ENCODE measurements at places on chromosomes 2 and 18.

GRCh38 chr2:33784488-33784887, 185.4 kb upstream of the FAM98A start:
- DNase-seq = no peak

GRCh38 chr2:156918410-156918809, 339.1 kb upstream of the GALNT5 start:
- no peak for DNase-seq

DNA sequence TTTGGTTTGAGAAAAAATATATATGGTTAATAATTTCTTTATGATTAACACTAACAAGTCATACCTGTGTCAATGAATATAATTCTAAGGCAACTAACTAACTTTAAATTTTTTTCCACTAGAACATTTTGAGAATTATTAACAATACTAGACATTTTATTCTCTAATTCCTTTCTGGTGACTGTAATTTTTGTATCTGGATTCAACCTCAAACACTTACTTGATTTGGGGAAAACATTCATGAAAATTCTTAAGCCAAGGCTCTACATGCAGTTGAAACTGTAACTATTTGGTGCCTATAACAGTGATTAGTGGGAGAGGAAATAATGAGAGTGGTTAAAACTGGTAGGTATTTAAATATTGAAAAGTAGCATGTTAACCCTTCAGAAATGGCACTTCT, 546.5 kb upstream of the KLHL29 start:
- no peak for DNase-seq

DNA sequence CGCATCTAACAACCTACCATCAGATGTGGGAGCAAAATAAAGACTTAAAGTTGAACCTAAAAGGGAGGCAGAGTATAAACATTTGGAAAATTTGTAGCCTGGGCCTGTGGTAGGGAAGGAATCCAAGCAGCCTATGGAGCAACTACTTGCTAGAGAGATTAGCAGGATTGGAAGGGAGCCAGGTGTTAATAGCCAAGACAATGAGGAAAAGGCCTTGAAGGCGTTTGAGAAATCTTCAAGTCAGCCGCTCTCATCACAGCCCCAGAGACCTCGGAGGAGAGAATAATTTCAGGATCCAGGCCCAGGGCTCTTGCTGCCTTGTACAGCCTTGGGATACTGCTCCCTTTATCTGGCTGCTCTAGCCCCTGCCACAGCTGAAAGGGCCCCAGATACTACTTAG, 219.7 kb downstream of the THSD7B start:
- peak; percentile 21 for DNase-seq

- DNase-seq = no peak
These were observed 34.1 kb downstream of the ARHGEF4 start for GRCh38 chr2:130870779-130871178.

GRCh38 chr18:48106976-48107781, 176.7 kb upstream of the SMAD2 start:
- DNase-seq = peak; percentile 90

GRCh38 chr2:205117125-205117524, 565.2 kb upstream of the NRP2 start:
- DNase-seq = no peak

- DNase-seq = peak; percentile 53
These were observed 230.8 kb upstream of the RAB6C start for GRCh38 chr2:129748653-129749052.

DNA sequence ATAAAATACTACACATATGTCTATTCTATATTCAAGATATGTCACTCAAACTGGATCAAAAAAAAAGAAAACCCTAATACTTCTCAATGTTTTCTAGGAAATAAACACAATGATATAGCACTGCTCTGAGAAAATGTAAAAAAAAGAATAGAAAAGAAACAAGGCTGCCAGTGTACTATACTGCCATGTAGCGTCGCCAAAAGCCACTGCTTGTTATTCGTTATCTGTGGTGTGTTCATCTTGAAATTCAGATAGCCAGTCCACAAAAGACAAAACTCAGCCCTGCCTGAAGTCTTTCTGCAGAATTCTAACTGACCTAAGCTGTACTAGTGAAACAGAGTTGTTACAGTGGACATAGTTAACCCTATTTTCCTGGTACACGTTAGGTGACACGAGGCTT, 12.2 kb upstream of the YPEL5 start:
- DNase-seq = no peak

DNA sequence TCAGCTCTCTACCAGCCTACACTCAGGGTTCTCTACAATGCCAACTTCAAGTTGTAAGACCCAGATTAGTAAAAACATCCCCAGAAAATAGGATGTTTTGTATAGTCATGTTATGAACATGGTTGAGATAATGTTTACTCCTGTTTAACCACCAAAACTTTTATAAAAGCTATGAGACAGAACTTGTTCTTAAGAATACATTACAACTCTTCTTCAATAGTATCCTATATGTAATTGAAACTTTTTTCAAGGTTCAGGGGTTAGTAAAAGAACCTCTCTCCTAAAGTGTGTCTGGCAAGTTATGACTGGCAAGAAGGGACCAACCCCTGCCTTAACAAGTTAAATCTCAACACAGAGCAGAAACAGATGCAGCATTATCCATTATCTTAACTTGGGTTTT, 118.8 kb upstream of the STK17B start:
- no peak for DNase-seq

DNA sequence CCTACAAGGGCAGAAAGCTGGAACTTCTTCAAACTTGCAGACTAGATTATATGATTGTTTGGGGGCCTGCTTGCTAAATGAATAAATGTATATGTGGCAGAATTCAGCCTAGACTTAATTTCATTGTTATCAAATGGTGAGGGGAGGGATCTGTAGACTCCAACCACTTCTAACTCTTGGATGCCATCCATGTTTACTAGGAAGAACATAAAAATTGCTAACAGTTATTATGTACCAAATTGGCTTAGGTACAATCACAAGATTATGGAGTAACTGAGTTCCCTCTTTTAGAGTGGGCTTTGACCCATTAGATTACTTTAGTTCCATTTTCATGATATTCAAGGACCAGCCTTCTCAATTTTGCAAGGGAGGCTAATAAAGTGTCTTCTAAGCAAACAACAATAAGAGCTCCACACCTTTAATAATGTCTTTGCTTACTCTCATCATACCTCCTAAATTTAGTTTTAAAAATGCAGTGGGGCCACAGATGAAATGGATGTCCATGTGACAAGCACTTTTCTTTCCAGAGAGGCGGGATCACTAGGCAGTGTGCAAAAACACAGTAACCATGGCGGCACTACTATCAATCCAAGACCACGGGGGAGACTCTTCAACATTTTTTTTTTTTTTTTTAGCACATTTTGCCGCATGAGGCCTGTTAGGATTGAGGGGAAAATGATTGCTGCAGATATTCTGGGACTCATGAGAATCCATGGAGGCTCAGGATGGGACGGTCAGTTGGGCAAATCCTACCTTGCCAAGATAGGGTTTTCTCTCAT, 217.6 kb upstream of the SPRED2 start:
- DNase-seq = no peak

GRCh38 chr2:25420820-25421237, 79.1 kb upstream of the DNMT3A start:
- DNase-seq = no peak

- DNase-seq = no peak
These were observed 3.0 kb upstream of the TMEM37 start for GRCh38 chr2:119428488-119429224.

GRCh38 chr2:218234521-218234920, 17.5 kb downstream of the ARPC2 start:
- no peak for DNase-seq

DNA sequence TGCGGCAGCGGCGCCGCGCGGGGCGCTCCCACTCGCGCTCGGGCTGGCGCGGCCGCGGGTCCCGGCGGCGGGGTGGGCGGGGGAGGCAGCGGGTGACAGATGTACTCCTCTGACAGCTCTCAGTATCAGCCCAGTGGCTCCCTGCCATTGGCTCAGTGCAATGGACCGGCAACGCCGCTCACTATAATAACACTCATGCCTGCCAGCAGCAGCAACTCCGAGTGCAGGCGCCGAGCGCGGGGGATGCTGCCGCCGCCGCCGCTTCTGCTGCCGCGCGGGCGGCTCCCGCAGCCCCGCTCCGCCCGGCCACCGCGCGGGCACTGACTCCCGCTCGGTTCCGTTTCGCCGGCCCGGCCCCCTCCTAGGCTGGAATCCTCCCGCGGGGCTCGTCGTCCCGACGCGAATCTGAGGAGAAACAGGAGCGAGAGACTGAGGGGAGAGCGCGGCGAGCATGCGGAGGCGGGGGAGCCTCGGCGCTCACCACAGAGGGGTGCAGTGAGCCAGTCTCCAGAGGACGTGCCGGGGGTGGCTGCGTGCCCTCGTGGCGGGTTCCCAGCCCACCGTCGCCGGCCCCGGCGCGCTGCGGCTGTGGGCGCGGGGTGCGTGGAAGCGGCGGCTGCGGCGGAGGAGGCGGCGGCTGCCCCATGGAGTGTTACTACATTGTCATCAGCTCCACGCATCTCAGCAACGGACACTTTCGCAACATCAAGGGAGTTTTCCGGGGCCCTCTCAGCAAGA, at the start of gene ZNF804A:
Gene ZNF804A, plus strand, starts transcription at position 214 of the 738 bp plus-strand sequence. Its CDS starts 431 bp downstream, at position 645.
- peak; percentile 68 for DNase-seq

DNA sequence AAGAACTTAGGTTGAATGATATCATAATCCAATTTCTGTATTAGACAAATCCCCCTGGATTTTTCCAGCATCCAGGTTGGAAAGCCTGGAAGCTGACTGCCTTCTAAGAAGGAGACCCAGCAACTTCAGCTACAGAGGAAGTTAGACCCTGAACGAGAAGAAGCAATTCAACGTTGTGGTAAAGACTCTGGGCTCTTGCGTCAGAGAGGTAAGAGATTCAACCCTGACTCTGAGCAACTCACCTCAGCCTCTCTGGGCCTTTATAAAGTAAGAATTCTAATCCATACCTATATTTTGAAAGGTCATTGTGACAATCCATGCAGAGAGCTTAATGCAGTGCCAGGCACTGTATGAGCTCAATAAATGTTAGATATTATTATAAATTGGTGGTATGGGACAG, 9.7 kb downstream of the E2F6 start:
- no peak for DNase-seq

DNA sequence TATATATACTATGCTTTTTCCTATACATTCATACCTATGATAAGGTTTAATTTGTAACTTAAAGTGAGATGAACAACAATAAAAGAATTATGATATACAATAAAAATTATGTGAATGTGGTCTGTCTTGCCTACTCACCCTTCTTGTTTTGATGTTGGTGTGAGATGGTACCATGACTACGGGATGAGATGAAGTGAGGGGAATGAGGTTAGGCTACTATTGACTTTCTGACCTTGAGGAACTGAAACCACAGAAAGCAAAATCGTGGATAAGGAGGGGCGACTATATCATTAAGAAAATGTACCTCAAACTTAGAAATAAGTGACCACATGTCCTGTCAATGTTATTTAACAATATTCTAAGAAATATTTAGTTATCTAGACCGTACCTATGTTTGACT, 103.9 kb upstream of the PPP1CB start:
- no peak for DNase-seq

GRCh38 chr2:88739985-88740600, 48.6 kb downstream of the RPIA start:
- DNase-seq = peak; percentile 57

- DNase-seq = peak; percentile 17
These were observed 23.3 kb upstream of the MAPRE3 start for GRCh38 chr2:26946841-26947784.

All from NCI-H69 (cell line).